ENCODE measurements at places on chromosomes 11 and 22.

DNA sequence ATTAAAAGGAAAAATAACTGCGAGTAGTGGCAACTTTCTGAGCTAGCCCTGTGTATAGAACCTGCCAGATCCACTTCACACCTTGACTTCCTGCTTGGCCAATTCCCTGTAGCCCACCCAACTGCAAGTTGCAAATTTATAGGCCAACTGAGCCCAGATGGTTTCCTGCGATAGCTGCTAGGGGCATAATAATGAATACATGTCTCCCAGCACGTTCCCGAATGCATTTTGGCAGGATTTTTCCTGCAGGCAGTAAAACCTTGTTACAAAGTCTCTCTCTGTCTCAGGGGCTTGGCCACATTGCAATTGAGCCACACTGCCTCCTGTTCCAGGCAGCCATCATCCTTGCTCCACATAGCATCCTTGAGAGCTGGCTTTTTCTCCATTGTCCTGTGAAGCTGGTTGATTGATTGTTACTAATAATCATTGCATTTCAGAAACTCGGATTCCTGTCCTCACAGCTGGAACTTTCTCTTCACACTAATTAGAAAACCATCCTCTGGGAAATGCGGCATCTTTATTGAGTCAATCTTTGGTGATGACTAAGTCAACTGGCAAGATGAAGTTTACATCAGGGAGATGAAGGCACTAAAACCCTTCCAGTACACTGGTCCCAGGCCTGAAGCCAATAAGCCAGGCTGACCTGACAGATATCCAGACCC, 18.6 kb upstream of the LMO2 start:
- no peak for DNase-seq

GRCh38 chr11:113372309-113372708, 15.3 kb upstream of the ANKK1 start:
- no peak for DNase-seq

DNA sequence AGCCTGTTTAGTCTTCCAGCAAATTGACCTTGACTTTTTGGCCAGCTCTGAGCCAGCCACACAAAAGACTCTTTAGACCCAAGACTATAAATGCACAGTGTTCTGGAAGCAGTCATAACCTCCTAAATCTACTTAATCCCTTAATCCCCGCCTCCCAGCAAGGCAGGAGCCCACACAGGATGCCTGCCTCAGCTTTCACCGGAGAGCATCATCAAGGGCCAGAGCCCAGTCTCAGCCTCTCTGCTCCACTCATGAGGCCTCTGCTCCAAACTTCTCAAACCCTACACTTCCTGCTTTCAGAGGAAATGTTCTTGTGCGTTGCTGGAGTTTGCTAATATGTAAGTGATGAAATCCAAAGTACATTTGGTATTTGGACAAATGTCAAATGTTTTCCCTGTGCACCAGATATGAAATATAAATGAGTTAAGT, 57.9 kb upstream of the FSHB start:
- DNase-seq: no peak

GRCh38 chr22:24289741-24290163, 19.1 kb downstream of the SPECC1L start:
- DNase-seq: no peak

DNA sequence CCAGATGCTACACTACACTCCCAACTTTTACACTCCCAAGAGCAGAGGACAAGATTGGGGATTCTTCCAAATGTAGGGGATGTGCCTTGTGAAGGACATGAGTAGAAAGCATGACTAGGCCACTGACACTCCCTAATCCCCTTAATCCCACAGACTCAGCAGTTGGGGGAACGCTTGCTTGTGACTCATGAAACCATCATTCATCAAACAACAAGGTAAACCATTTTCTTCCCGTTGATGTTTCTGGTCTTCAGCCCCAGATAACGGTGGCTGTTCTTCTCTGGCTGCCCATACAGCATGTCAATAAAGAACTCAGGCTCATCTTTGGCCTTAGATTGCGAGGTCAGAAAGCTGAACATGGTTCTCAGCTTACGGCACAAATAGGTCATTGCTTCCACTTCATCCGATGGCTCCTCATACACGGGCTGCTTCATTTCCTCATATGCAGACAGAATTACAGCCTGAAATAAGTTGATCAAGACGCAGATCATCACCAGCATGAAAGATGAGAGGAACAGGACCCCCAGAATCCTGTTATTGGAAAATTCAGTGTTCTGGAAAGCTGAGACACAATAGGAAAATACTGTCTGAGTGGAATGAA, 6.4 kb upstream of the CDPF1 start:
- no peak for DNase-seq

Measured in NCI-H1105 (cell line).